ENCODE measurements at places on chromosomes 16 and 17.

DNA sequence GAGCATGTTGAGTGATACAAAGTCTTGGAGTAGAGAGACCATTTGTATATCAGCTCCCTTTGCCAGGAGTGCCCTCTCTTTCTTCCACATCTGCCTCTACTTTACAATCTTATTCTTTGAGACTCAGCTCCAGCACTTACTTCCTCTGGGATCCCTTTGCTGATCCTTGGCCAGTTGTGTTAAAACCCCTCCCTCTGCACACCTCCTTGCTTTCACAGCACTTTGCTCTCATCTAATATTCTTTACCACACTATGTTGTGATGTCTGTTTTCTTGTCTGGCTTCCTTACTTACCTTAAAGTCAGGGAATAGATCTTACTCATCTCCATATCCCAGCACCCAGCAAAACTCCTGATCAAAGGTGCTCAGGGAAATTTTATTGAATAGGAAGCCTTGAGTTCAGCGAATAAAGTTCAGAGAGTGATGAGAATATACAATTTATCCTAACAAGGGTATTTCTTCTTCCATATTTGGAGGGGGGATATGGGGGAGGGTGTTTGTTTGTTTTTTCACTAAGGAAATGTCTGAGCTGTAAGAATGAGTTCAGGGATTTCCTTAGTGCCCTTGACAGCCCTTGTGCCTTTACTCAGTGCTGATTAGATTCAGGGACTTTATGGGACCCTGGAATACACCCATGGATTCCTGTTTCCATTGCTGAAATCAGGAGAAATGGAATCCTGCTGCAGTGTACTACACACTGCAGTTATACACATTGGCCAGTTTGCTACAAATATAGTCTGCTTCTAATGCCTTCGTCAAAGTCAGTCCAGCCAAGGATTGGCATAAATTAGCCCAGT, 32.0 kb downstream of the MRTFB start:
- no peak for DNase-seq

DNA sequence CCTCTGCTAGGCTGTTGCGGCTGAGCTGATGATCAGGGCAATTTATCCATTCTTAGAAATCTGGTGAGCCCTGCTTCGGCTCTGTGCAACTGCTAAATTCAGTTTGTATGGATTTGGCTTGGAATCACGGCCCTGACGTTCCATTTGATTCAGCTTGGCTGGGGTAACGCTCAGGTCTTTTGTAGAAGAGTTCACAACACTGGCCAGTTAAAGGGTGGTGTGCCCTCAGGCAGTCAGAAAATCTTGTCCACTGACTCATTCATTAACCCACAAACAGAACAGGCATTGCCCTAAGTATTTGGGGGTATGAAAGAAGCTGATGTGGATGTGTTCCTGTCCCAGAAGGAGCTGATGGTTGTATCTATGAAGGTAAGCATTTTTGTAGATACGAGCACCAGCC, 53.9 kb downstream of the GNAO1 start:
- no peak for DNase-seq

GRCh38 chr16:86430814-86431213, 79.5 kb upstream of the FOXF1 start:
- no peak for DNase-seq

- DNase-seq = no peak
These were observed 3.8 kb downstream of the SHISA6 start for GRCh38 chr17:11244776-11245175.

DNA sequence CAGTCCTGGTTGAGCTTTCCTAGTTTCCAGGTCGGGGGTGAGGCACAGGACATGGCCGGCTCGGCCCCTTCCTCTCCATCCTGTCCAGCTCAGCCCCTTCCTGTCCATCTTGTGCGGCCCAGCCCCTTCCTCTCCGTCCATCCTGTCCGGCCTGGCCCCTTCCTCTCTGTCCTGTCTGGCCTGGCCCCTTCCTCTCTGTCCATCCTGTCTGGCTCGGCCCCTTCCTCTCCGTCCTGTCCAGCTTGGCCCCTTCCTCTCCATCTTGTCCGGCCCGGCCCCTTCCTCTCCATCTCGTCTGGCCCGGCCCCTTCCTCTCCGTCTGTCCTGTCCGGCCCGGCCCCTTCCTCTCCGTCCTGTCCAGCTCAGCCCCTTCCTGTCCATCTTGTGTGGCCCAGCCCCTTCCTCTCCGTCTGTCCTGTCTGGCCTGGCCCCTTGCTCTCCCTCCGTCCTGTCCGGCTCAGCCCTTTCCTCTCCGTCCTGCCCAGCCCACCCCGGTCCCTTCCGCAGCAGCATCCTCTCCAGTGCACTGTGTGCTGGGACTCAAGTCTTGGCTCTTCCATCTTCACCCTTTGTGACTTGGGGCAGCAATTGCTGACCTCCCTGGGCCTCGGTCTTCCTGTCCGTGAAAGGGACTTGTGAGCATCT, 5.5 kb upstream of the ZNF750 start:
- no peak for DNase-seq

GRCh38 chr16:68000450-68000849, 1.2 kb upstream of the DPEP2 start:
- no peak for DNase-seq

DNA sequence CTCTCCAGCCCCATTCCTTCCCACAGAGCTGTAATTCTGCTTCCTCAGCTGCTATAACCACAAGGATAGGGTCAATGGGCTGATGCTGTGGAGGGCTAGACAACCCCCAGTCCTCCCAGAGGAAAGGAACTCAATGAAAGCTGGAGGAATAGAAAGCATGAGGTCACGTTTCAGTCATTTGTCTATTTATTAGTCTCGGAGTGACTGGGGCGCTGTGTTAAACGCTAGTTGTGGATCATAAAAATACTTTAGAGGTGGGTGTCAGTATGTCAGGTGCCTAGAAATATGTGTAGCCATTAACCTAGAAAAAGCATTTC, 787 bp upstream of the CCL3L1 start:
- no peak for DNase-seq

Measured in RKO (cell line).